ENCODE measurements at places on chromosomes 1 and 21.

DNA sequence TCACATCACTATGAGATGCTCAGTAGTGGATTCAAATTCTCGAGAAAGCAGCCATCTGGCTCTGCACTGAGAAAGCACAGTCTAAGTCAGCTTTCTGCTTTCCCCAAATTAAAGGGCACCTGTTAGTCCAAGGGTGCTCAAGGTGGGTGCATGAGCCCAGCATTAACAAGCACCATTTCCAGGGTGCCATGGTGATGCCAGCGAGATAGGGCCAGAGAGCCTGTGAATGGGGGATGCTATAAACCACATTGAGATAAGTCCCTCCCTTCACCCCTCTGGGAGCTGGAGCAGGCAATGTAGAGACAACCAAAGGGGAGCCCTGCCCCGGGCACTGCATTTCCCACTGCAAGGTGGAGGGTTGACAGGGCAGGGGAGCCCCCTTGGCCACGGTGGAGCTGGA, 568.2 kb downstream of the AJAP1 start:
- DNase-seq = no peak

DNA sequence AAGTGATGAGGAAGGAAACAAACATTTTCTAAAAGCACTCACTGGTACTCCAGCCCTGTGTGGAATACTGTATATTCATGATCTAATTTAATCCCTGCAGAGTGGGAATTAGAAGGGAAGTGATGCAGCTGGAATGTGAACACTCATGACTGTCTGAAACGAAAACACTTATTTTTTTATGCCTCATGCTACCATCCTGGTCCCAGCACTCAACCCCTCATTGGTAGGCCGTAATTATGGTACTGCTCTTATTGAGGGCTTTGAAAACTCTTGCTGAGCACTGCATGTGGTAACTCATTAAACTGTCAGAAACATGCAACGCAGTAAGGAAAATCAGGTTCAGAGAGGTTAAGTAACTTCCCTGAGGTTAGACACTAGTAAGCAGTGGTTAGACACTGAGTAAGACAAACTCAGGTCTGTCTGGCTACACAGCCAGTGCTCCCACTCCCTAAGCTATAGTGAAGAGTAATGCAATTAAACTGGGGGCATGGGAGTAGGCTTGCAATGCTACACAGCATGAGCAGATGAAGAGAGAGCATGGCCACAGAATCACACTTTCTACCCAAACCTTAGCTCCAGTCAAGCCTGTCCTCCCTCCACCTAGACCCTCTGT, 17.3 kb upstream of the TNFSF4 start:
- DNase-seq = no peak

GRCh38 chr1:13667691-13668090, 32.3 kb upstream of the PRDM2 start:
- no peak for DNase-seq

- no peak for DNase-seq
Measured at GRCh38 chr21:43909741-43910400, 44.8 kb downstream of the AGPAT3 start.

GRCh38 chr1:9191231-9191630, 43.3 kb upstream of the H6PD start:
- no peak for DNase-seq

DNA sequence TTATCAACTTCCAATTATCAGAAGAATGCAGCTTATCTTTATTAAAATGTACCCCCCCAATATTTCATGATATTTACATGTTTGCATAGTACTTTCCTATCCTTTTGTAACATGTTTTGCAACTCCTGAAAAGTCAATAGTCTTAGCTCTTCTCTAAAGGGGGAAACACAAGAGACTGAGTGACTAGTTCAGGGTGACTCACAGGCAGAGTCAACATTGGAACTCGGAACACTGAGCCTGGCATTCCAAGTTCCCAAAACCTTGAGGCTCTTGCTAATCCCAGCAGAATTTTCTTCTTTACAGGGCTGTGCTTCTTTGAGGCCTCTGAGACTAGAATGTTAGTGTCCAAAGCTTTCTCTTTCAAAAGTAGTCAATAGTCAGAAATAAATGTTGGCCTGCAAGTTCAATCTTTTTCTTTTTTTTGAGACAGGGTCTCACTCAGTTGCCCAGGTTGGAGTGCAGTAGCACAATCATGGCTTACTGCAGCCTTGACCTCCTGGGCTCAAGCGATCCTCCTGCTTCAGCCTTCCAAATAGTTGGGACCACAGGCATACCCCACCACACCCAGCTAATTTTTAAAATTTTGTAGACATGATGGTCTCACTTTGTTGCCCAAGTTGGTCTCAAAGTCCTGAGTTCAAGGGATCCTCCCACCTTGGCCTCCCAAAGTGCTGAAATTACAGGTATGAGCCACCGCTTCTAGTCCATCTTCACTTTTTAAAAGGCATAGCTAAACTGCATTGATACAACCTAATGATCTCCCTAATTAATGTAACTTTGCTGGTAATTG, 37.5 kb downstream of the ZNF281 start:
- DNase-seq = no peak

- DNase-seq = no peak
Measured at GRCh38 chr1:1358433-1359271, at the start of gene MXRA8. MXRA8 (minus strand) TSS chr1:1358555; CDS start chr1:1358504, 51 bp downstream.
